ENCODE measurements at places on chromosomes 3 and 15. TPM values are rescaled to one million over a fixed set of nuclear protein-coding genes. Genes with fewer than 3 reads are reported as not detected.

The ABHD2 gene
- total RNA-seq = 53.1 TPM

The ADIPOQ gene
- not detected for total RNA-seq

The CYP1A1 gene
- total RNA-seq = 1.3 TPM

The SMCO1 gene
- not detected for total RNA-seq

The CCNB2 gene
- 19.6 TPM for total RNA-seq

The GP9 gene
- total RNA-seq = not detected

The LRRC31 gene
- total RNA-seq = not detected

The PRSS50 gene
- not detected for total RNA-seq

The LRRN1 gene
- 1.7 TPM for total RNA-seq

The CPA3 gene
- not detected for total RNA-seq

The HIGD2B gene
- 0.67 TPM for total RNA-seq

The SI gene
- total RNA-seq = not detected

The AMIGO3 gene
- 0.69 TPM for total RNA-seq

The KNG1 gene
- total RNA-seq = not detected

The CNTN3 gene
- total RNA-seq = 1.0 TPM

The COL7A1 gene
- 4.8 TPM for total RNA-seq

The TMCO5A gene
- total RNA-seq = not detected

The MB21D2 gene
- 2.0 TPM for total RNA-seq

The CFAP100 gene
- total RNA-seq = not detected

The ATP10A gene
- 101 TPM for total RNA-seq

The CD200R1 gene
- total RNA-seq = 0.36 TPM

The TNNC1 gene
- not detected for total RNA-seq

The PRTG gene
- total RNA-seq = 26.2 TPM

The MYH15 gene
- total RNA-seq = under 0.01 TPM

The IQCF5 gene
- total RNA-seq = not detected

The BFSP2 gene
- total RNA-seq = not detected

The ZPLD1 gene
- not detected for total RNA-seq

The SLC27A2 gene
- not detected for total RNA-seq

The NR1I2 gene
- total RNA-seq = 0.15 TPM

The CELSR3 gene
- 0.46 TPM for total RNA-seq

The POU1F1 gene
- total RNA-seq = not detected

The ZNF654 gene
- 17.1 TPM for total RNA-seq
